GM03348 (cell line): ENCODE measurements at places on chromosomes 7 and 10.

DNA sequence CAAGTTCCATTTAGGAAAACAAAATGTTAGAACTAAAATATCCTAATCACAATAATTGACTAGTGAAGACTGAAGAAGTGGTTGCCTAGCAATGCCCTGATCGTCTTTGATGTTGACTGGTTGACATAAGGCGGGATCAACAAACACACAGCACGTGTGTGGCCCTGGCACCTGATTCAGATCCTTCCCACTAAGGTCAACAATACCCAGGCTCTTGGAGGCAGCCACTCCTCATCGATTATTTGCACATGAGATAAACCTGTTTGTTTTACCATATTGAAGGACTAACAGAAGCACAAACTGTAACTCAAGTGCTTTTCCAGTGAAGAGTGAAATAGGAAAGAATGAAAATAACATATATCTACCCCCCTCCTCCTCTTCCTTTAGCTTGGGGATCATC is 15.6 kb downstream of the FANK1 start:
- no peak for DNase-seq

GRCh38 chr10:13759168-13759567 is 172.4 kb downstream of the PRPF18 start:
- DNase-seq: no peak

DNA sequence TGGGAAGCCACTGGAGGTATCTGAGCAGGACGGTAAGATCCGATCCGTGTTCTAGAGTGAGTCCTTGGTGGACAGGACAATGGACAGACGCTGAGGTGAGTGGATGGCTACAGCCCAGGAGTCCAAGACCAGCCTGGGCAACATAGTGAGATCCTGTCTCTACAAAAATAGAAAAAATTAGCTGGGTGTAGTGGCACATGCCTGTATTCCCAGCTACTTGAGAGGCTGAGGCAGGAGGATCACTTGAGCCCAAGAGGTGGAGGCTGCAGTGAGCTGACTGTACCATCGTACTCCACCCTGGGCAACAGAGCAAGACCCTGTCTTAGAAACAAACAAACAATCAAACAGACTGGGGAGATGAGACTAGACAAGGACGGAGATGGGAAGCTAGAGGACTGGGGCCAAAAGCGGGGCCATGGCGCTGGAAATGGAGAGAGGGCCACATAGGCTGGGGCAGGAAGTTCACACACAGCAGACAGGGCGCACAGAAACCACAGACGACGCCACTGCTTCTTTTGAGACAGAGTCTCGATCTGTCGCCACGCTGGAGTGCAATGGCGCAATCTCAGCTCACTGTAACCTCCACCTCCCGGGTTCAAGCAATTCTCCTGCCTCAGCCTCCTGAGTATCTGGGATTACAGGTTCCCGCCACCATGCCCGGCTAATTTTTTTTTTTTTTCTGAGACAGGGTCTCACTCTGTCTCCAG is 24.7 kb downstream of the DAGLB start:
- no peak for DNase-seq

DNA sequence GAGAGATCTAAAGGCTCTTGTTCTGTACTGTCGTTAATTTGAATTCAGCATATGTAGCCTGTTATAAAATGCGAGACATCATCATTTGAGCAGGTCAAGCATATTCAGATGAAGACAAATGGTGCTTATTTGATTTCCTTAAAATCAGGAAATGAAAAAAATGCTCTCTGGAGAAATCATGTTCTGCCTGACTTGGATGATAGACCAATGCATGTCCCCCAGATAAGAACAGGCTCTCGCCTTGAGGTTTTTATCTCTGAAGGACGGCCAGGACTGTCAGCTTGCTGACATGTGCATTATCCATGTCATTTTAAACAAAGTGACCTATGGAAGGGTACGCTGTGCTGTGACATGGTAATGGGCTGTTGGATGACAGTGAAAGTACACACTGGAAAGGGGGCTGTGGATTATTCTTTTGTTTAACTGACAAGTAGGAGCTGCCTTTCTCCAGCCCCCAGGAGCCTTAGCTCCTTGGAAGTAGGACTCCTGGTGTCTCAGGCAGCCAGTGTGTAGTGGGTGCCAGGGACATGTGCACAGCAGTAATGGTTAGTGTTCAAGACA is 695.1 kb upstream of the GALNT17 start:
- no peak for DNase-seq

DNA sequence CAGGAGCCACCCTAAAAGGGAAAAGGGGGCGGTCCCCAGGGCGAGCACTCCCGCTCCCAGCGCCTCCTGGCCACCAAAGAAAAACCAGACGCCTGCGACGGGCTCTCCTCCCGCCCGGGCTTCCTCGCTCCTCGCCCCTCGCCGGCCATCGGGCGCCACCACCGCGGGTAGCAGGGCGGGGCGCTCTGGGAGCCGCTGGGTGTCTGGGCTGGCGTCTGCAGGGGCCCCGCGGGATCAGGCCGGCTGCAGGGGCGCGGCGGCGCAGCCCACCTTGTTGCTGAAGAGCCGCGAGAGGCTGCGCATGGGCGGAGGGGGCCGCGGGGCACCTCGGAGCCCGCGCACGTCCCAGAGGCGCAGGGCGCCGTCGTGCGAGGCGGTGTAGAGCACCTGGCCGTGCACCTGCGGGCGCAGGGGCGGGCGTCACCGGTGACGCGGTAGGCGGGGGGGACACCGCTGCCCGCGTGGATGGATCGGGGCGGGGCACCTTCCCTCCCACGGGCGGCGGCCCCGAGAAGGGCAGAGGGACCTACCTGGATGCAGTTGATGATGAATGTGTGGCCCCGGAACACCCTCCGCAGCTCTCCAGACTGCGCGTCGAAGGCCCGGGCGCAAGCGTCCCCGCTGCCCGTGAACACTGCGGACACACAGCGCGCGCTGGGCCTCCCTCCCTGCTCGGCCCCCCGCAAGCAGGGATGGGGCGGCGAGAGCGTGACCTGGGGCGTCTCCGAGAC is 28.3 kb downstream of the WDR86 start:
- DNase-seq: peak; percentile 54

DNA sequence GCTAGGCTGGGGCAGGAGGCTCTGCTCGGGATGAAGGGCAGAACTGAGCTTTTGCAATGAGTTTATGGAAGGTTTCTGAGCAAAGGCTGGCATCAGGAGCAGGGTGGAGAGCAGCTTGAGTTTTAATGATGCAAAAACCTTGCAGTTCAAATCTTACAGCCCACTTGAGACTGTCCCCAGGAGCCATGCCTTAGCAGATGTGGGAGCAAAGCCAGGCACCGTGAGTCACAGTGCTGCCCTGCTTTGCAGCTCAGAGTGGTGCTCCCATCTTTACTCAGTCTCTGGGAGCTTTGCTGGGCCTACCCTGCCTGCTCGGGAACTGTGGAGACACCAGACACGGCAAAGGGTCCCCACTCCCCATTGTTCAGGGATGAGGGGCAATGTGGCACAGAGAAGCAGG is 122.4 kb upstream of the NPS start:
- no peak for DNase-seq

- DNase-seq: no peak
Observed at GRCh38 chr10:31693491-31693890, 235.1 kb downstream of the ARHGAP12 start.

DNA sequence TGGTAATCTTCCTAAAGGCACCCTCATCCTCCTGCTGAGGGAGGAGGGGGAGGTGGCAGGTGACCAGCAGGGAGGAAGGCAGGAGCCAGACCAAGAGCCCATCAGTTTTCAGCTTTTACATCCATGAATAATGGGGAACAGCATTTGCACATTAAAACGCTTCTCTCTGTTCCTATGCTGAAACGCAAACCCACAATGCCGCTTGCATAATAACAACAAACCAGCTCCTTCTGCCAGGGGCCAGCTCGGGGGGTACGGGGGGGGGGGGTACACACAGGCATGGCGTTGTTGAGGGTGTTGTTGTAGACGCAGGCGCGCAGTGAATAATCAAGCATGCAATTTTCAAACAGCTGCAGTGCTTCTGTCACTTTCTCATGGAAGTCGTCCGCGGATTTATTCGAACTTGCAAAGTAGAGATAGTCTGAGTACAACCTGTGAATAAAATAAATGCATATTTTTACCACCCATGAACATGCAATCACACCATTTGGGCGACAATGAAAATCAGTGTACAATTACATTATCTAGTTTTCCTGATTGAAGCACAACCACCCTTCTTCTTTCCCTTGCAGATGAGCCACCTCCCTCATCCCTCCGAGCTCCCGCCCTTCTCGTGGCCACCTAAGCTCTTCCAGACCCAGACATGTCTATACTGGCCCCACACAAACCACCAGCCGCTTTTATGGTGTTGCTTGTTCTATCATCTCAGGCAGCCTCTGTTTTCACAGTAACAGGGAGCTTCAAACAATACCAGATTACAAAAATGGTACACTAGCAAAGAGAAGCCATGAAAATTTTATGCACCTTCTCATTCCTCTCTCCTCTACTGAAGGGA is 72.2 kb downstream of the CHST15 start:
- DNase-seq: no peak

GRCh38 chr7:92987538-92987937 is 130.2 kb downstream of the SAMD9 start:
- DNase-seq: peak; percentile 20

DNA sequence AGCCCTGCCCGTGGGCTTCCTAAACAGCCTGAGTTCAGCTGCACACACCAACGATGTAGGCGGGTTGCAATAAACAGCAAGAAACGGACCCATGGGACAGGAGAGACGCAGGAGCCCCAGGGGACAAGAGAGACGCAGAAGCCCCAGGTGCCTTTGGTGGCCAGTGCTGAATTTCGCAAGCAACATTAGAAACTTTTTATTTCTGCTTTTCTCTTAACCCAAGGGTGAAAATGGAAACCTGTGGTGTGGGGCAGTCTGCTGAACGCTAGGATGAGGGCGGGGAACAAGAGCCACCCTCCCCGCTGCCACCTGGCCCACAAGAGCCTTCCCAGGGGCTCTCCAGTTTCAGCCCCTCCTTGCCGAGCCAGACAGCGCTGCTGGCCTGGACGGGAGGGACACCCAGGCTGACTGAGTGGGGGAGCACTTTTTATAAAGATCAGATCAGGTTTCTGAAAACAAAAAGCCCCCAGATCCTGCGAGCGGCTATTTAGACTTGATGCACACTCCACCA is 20.0 kb upstream of the GPR146 start:
- DNase-seq: no peak

DNA sequence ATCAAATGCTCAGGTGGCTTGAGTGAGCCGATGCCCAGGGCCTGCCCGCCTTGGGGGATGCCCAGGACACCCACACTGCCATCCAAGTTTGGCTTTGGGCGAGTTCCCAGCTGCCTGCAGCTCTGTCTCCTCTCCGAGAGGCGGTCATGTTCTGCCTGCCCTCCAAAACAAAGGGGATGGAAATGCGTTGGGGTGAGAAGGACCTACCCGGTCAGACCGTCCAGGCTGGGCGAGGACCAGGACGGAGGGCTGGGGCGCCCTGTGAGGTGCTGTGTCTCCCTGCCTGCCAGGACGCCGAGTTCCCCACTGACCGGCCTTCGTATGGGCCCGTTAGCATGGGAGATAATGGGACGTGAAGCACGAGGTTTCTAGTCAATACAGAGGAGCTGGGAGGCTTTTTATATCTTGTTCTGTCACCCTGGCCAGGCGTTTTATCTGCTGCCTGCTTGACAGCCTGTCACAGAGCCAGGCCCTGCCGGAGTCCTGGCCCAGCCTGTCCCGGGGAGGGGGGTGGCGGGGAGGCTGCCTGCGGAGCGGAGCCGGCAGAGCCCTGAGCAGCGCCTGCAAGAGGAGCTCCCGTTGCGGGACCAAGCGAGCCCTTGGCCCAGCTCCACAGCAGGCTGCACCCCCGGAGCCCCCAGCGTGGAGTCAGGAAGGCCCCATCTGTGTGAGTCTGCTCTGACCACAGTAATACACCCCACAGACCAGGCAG is 22.0 kb upstream of the ELFN1 start:
- DNase-seq: no peak

GRCh38 chr7:49848211-49848841 is 74.9 kb downstream of the VWC2 start:
- DNase-seq: no peak

DNA sequence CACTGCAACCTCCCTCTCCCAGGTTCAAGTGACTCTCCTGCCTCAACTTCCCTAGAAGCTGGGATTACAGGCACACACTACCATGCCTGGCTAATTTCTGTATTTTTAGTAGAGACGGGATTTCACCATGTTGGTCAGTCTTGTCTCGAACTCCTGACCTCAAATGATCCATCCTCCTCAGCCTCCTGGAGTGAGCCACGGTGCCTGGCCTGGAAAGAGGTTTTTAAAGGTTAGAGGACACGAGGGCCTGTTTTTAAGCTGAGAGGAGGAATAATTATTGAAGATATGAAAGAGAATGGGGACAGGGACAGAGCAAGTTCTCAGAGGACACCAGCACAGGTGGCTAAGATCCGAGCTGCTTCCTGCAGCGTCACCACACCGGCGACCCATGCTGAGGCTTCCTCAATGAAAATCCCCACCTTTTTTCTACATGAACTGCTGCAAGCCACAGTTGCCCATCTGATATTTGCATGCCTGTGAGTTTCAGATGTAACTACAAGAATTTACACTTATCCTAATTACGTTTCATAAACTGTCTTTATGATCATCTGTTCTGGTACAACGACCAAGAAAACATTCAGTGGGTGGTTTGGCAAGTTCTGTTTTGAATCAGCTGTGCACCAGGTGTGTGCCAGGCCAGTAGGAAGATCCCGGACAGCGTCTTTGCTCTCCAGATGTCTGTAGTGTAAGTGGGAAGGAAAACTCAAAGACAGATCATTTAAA is 76.0 kb downstream of the HIP1 start:
- no peak for DNase-seq

- DNase-seq: no peak
Observed at GRCh38 chr7:14505906-14506305, 396.6 kb downstream of the DGKB start.

- peak; percentile 80 for DNase-seq
Observed at GRCh38 chr10:48448796-48449195, 142.3 kb downstream of the MAPK8 start.
